Suppressor macrophage treated with lipopolysaccharide for 4 hours (primary cell): ENCODE measurements at places on chromosomes 12 and 14.
A peak's percentile ranks its signal among the peaks of the same experiment; 100 is the strongest.

GRCh38 chr12:25384038-25384892 is 133.5 kb upstream of the KRAS start:
- DNase-seq = no peak

- DNase-seq = no peak
Observed at GRCh38 chr14:96727073-96727472, 70.1 kb upstream of the VRK1 start.

GRCh38 chr12:65658360-65658759 is 165.9 kb upstream of the HMGA2 start:
- DNase-seq = no peak

GRCh38 chr12:45577844-45578399 is 151.6 kb upstream of the ARID2 start:
- peak; percentile 21 for DNase-seq

GRCh38 chr12:113831016-113831415 is 135.1 kb downstream of the RBM19 start:
- DNase-seq = no peak

- DNase-seq = no peak
Observed at GRCh38 chr12:52210925-52211650, 19.3 kb upstream of the KRT80 start.

DNA sequence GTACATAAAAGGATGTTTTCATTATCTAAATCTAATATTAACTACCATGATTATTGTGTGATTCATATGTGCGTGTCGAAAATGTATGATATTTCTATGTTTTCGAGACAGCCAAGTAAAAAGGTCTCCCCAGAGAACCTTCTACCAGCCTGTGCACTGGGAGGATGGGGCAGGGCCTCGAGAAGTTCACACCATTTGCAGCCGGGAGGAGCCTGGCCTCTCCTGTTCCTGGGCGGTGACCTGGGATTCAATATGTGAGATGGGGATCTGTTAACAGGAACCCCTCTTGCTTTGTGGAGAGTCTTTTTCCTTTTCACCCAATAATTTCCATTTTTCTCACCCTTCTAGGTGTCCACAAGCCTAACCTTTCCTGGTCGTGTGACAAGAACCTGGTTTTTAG is 189.3 kb downstream of the IPO8 start:
- DNase-seq = no peak

DNA sequence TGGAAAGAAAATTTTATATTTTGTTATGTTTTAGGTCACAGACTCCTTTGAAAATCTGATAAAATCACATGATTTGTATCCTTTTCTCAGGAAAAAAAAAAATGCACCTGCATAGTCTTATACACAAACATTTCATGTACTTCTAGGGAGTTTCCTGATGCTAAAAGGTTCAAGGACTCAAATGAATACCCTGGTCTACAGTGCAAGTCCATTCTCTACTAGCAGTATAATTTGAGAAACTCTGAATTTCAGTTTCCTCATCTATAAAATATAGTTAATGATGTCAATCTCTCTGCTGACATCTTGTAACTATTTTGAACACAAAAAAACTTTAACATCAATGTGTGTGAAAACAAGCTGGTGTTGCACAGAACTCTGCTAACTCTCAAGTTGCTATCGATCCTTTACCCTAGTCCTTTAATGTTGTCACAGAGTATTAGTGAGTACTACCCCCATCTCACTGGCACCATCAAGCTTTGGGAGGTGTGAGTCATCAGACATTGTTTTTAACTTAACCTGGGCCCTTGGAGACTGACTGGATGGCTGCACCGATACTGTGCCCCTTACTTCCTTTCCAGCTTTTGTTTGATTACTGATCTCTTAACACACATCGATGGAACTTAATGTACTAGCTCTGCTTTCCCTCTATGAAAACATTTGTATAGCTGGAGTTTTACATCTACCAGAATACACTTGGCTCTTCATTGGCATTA is 251.9 kb upstream of the SOX5 start:
- no peak for DNase-seq

DNA sequence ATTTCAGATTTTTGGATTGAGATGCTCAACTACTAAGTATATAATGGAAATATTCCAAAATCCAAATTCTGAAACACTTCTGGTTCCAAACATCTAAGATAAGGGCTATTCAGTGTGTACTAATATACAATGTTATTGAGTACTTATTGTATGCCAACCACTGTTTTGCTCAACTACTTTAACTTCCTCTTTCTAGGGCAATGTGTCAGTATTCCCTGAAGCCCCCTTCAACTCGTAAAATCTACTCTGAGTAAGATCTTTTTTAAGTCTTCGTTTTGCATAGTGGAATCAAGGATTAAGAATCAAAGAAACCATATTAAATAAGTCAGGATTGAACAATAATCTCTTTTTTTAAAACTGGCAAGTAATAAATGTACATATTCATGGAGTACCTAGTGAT is 45.5 kb downstream of the SPATA7 start:
- DNase-seq = no peak

- no peak for DNase-seq
Observed at GRCh38 chr14:106207316-106207715, 680.9 kb downstream of the TMEM121 start.

DNA sequence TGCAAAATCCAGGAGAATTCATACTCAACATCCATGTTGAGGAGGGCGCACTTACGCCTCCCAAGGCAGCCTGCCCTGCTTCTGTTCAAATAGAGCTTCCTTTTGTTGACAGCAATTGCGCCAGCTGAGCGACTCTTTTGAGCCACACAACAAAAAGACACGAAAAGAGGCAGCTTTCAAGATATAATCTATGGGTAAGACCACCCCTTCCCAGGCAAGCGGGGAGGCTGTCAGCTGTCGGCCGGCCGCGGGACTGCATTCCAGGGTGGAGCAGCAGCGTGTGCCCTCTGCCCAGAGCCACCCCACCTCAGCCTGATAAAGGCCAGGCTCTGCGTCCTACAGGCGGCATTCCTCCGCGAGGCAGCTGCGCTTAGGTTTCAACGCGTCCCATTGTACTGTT is 15.8 kb upstream of the STAB2 start:
- DNase-seq = no peak

DNA sequence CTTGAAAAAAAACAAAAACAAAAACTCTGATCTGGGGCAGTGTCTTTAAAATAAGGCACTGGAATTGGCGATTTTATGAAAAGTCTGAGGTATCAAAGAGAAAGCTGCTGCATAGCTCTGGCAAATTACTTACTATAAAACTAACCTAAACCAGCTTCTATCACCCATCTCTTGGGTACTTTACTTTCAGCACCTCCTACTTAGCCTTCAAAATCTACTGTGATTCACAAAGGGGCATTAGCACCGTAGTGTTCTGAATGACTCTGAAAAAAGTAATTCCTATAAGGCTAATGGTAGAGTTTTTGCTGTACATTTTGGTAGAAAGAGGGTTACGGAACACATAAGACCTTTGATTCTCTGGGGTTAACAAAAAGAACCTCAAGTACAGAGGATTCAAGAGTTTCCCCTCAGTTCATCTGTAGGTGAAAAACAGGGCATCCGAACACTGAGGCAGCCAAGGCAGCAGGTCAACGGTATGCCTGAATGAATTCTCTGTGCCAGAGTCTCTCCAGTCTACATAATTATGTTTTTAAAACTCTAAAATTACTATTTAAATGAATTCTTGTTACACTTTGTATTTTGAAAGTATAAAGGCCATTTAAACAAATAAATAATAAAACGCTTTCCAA is 101.5 kb downstream of the ELK3 start:
- no peak for DNase-seq

DNA sequence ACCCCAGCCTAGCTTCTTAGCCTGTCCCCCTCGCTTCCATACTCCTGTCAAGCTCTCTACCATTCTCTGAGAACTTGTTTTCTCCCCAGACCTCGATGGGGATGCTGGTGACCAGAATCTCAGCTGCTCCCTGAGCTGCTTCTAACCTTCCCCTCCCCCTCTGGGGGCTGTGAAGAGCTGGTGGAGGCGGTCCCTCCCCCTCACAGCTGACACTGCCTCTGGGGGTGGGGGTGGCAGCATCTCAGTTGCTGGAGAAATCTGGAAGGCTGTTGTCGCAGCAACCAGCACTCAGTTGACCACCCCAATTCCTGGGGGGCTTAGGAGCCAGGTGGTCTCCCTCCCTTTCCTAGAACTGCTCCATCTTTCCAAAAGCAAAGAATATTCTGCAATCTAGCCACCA is 4.7 kb downstream of the PPP1R1A start:
- DNase-seq = no peak

DNA sequence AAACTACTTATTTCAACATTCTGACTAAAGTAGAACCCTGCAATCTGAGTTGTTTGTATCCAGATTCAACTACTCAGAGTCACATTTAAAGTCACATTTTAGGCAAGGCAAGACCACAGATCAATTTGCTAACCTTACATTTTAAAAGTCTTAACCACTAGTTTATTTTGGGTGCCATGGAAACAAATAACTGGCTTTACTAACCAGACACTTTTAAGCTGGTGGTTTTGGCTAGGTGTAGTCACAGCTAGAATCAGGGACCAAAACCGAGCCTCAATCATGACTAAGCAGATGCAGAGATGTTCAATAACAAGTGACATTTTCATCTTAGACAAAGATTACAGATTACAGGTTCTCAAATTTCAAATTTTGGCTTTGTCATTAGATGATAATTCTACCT is 115.3 kb downstream of the PDE6H start:
- DNase-seq = no peak

GRCh38 chr12:460261-461230 is 807 bp downstream of the B4GALNT3 start:
- no peak for DNase-seq

- no peak for DNase-seq
Observed at GRCh38 chr12:92098594-92099380, 46.9 kb downstream of the BTG1 start.

GRCh38 chr12:80413462-80413861 is 30.6 kb upstream of the PTPRQ start:
- DNase-seq = no peak

- DNase-seq = no peak
Observed at GRCh38 chr12:2841056-2841650, 6.3 kb upstream of the NRIP2 start.

DNA sequence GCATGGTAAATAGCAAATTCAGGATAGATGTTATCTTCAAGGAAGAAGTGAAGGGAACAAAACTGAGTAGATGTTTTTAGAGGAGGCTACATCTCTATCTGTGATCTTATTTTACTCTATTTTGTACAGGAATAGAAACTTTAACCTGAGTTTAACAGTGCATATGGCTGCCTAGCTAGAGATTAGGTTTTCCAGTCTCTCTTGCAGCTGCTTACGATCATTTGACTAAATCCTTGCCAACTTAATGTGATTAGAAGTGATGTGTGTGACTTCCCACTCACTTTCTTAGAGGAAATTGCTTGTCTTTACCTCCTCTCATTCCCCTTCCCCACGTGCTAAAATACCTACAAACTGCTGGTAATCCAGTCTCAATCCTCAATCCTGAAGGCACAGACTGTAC is 26.5 kb upstream of the SLC15A5 start:
- no peak for DNase-seq

DNA sequence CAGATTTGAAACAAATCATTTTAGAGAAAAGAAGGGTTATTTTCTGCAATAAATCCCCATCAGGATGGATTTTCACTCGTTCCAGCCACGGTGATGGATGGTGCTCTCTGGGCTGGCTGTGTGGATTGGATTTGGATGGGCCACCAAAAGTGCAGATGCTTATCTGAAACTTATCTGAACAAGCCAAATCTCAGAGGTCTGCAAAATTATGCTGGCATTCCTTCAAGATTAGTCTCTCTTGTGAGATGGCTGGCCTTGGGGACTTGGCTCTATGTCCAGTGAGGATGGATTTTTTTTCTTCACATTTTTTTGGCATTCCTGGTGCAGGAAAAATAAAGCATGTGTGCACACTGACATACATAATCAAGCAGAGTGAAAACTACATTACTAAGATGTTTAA is 341.9 kb downstream of the GXYLT1 start:
- no peak for DNase-seq

DNA sequence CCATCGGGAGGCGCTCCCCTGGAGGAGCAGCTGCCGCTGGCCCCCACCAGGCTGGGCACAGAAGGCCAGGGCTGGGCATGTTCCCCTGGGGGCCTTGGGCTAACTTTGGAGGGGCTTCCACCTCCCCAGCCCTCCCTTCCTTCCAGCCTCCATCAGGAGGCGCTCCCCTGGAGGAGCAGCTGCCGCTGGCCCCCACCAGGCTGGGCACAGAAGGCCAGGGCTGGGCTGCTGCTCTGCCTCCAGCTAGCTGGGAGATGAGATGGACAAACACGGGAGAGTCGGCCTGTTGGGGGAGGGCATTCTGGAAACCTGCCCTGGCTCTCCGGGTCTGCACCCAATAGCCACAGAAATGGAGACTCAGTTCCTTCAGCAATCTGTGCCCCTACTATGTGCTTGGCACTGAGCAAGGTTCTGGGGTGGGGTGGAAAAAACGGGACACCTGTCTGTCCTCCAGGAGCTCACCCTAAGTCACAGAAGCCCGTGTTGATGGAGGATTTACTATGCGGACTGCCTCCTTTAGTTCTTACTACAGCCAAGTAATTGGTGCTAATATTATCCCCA is 39.0 kb upstream of the CORO1C start:
- no peak for DNase-seq

GRCh38 chr12:92955997-92956663 is 27.0 kb upstream of the EEA1 start:
- DNase-seq = peak; percentile 35

DNA sequence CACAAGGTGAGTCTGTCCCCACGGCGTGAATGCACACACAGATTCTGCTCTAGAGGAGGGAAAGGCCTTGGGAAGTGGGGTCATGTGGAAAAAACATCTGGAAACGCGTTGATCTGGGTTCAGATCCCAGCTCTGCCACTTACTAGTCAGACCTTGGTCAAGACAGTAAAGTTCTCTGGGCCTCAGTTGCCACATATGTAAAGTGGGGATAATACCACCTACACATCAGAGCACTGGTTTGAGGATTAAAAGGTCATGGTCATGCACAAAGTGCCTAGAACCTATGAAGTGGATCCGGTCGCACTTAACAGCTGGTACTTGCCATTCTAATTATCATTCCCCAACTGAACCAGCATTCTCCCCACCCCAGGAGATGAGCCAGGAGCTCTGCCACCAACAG is 4.7 kb downstream of the PLEKHG6 start:
- no peak for DNase-seq

DNA sequence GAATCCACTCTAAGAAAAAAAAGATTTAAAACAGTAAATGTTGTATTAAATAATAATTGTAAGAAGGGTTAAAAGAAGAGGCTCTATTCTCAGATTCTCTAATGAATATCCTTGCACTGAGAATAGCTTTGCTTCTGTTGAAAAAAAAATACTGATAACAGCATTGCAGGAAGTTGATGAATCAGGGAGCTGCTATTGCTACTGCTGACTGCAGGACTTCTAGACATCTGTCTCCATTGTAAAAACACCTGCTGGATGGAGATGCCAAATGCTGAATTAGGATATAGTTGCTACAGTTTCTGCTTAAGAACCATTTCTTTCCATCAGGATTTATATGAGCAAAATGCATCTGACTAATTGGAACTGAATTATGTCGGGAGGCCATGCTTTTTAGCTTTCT is 50.3 kb upstream of the ANP32D start:
- DNase-seq = no peak
